ENCODE measurements at places on chromosomes 4 and X.

DNA sequence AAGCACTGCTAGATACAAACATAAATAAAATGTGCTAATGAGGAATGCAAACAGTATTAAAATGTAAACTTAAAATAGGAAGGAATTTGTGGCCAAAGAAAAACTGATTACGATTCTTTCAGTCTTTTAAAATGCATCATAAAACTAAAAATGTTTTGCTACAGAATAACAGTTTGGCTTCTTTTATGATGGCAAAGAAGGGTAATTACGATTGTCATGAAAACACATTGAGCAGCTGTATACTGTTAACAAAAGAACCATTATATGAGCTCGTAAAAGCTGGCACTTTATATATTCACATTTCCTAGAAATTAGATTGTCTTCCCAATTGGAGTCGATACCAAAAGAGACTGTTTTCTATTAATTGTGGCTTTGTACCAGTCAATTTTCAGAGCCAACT is 290.4 kb downstream of the NR3C2 start:
- DNase-seq: no peak

DNA sequence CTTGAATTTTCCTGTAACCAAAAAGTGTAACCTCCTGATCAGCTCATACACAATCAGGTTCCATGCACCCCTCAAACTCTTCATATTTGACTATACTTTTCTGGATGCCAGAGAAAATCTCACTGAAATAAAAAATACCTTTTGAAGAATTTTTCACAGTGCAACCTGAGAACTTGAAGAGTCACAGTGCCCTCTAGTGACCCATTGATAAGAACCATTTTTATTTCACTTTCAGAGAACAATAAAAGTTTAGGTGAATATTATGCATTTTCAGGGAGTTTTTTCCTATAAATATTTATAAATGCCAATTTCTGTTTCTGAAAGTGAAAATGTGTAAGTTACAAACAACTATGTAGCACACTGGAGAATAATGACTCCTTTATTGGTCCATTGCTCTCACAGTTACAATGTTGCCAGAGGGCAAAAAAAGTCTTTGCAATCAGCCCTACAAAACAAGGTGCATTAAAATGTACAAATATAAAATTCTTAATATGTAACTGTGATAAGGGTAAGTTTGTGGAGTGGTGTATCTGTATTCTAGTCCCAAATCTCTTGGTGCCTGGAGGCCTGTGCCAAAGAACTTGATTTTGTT is 153.6 kb upstream of the INTU start:
- no peak for DNase-seq

GRCh38 chr4:80336582-80336981 is 1.1 kb downstream of the CFAP299 start:
- DNase-seq: no peak

DNA sequence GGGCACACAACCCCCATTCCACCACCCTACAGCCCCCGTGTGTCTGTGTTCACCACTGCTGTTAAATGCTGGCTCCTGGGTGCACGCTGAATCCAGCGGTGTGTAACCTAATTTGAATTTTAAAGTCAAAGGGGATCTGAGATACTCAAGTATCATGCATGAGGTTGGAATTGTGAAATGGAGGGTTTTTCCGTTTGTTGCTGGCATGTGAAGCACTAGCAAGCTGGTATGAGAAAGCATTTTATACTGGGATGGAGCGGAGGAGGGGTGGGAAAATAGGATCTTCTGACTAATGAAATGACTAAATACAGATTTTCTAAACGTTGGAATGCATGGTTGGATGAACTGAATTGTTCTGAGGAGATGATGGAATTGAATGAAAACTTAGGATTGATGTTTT is 36.9 kb upstream of the FAT1 start:
- no peak for DNase-seq

GRCh38 chr4:48015678-48016077 is 803 bp downstream of the CNGA1 start:
- no peak for DNase-seq

DNA sequence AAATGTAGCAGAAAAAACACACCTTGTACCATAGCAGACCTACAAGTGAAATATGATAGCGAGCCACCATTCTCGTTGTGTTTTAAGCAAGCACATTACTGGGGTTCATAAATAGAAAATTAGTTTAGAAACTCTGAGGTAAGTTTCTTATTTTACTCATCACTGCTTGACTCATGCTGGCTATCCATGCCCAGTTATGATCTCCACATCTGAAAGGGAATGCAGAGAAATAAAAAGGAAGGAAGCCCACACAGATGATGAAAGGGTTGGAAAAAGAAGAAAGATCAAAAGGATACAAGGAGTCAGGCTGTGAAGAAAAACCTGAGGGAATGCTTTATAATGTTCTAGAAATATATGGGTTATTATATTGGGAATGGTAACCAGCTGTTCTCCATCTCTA is 54.5 kb downstream of the CAMK2D start:
- no peak for DNase-seq

DNA sequence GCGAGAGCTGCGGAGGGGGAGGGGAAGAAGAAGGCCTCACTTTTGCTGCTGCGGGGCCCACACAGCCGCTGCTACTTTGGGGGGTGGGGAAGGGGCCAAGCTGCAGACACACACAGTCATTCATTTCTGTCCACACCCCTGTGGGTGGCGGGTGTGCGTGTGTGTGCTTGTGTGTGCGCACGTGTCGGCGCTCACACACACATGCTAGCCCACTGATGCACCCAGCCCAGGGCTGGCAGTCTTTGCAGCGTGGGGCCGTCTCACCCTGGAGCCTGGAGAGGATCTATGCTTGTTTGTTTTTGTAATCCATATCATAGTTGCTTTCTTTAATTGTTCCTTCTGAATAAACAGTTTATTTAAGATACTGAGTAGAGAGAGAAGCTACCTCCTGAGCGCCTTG is 4.0 kb downstream of the DUSP9 start:
- no peak for DNase-seq

DNA sequence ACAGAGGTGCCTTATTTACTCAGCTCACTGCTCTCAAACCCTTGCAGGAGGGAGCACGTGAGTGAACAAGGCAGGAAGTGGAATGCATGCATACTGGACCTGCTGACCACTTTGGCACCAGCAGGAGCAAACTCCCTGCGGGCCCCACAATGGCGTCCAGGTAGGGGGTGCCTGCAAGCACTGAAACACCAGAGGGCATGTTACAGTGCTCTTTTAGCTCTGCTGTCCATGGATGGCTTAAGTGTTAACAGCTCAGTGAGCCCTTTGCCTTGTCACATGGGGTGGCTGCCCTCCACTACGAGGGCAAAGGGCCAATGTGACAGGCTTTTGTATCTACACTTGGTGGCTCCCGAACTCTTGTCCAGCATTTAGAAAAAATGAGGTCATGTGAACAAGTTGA is 199.5 kb upstream of the UGT8 start:
- no peak for DNase-seq

DNA sequence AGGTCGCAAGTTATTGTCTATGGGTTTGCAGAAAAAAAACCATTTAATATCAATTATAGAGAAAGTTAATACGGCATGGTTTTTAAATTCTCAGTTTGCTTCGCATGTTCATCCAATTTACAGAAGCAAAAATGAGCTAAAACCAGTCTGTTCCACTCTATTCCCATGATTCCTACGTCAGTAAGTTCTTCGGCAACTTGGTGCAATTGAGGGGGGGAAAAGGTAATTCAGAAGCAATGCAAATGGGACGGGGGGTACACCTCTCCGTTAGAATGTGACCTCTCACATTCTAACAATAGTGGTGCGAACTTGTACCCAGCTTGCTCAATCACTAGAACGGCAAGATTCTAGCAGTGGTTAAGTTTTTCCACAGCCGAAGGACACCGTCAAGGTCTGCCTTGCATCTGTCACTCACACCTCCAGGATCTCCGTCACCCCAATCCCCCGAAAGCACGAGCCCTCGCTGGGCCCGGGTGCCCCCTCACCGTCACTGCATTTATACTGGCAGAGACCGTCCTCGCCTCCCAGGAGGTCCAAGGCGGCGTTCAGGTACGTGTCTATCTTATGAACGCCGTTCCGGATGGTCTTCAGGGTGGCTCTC is 653 bp downstream of the PLA2G12A start:
- peak; percentile 23 for DNase-seq

DNA sequence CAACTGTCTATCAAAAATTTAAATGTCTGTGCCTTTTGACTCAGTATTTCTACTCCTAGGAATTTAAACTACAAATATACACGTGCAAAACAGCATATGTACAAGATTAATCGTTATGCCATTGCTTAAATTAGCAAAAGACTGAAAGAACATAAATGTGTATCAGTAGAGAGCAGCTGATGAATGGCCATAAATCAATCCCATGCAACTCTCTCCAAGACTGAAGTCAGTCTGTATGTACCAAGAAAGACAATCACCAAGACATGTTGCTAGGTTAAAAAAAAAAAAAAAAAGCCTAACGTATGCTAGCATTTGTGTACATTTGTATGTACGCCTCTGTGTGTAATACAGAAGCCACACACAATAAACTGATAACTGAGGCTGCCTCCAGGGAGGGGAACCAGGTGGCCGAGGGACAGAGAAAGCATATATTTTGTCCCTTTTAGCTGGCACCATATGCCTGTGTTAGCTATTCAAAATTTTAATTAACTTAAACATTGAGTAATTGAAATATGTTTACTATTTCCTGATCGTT is 130.7 kb downstream of the SH3KBP1 start:
- no peak for DNase-seq

GRCh38 chr4:55757356-55757952 is 62.1 kb upstream of the EXOC1L start:
- no peak for DNase-seq

DNA sequence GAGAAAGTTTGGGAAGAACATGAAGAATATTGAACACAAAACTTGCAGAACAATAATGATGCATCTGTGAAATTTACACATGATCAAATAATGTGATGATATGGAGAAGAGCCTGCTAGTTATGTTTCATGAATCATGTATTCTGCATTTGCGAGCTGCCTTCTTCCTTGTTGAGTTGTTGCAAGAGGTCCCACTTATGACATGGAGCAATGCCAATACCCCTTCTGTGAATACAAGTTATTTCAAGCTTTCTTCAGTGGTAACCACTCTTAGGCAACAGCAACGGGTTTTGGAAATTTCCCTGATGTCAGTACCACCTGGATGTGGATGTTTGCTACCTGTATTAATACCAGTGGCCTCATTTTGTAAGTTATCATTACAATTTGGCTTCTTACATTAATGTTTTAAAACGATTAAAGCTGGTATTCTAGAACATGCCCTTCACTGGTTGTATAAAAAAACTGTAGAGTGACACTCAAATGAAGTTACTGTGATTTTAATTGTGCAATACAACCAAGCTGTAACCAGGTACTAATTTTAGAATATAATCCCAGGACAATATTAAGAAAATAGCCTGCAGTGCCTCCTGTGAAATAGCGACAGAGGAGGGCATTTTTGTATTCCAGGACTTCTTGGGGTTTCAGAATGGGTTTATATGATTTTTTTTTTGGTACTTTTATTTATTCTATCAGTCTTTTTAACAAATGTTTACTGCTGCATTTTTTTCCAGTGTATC is 25.3 kb downstream of the IQCM start:
- no peak for DNase-seq

DNA sequence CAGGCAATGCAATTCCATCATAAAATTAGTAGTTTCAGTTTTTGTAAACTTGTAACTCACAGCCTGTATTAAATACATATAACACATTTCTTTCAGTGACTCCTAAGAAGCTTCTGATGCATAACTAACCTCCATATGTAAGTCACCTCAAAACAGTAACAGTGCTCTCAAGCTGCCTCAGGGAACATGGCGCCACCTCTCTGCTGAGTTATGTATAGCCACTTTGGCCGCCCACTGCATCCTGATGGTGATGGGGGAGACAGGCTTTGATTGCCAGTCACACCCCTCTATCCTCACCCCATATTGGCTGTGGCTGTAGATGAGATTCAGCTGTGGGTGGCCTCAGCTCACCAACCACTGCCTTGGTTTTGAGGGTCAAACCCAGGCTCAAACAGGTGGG is 54.3 kb downstream of the LRBA start:
- no peak for DNase-seq

DNA sequence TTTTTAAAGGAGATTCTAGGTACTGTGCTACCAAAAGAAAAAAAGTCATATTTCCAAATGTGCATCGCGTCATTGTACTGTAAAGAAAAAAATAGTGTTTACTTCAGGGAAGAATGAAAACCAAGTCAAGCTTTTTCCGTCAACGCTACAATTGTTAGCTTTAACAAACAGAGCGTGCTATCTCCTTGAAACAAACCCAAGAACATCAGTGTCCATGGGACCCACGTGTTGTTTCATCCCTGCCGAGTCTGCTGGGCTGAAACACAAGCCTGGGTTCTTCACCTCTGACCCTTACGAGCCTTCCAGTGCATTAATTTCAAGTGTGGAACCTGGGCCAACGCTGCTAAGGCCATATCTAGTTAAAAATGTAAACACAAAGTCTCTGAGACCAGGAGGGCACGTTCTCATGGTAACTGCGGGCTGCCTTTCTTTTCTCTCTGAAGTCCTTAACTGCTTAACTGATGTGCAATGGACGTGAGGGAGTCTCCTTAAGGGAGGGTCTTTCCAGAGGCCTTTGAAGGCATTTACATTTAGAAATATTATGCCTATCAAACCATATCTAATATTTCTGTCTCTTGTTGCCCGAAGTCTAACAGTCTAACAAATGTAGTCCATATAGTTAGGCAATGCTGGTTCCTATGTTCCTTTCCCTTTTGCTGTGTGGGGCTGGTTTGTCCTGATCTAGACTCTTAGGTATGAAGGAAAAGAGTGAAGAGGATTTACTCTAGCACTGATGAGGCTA is 36.3 kb downstream of the ING2 start:
- no peak for DNase-seq

DNA sequence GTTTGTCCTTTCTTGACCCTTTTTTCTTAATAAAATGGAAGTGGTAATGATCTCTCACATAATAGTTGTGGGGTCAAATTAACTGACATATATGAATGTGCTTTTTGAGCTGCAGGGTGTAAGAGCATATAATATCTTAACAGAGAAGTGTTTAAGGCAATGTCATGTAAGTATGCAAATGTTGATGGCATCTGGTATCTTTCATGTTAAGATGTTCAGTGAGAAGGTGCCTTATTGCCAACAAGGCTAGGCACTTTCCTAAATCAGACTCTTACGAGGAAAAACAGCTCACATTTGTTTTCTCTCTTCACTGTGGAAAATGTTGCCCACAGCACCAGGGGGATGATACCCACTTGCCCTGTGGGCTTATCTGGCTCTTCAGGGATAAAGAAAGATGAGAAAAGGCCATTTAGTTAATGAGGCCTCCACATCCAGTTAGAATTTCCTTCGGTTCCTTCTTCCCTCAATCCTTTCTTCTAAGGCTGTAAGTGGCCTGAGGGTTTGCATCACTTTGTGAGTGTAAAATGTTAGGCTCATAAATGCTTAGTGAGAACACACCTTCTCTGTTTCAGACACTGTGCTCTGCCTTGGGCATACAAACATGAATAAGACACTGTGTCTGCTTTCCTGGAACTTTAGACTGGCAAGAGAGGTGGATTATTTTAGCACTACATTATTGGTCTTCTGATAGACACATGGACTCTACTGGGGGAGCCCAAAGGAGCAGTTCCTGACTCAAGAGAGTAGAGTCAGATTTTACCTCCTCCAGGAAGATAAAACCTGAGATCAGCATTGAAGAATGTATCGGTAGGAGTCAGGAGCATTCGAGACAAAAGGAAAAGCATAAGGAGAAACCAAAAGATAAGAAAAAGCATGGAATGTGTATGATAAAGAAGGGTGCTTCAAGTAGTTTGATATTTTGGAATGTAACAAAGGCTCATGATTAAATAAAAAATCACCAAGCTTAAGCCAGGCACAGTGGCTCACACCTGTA is 135.5 kb downstream of the SOWAHB start:
- no peak for DNase-seq

GRCh38 chr4:74578329-74578728 is 133.4 kb downstream of the AREG start:
- DNase-seq: no peak

GRCh38 chrX:41047878-41048534 is 37.2 kb upstream of the USP9X start:
- DNase-seq: no peak

All from stimulated activated CD8-positive, alpha-beta memory T cell treated with anti-CD3 and anti-CD28 coated beads, Interleukin-15, amount 100 ng/mL, for 4 hours (primary cell).